ENCODE measurements at places on chromosomes 3 and 15.
A peak's percentile ranks its signal among the peaks of the same experiment; 100 is the strongest.

GRCh38 chr3:142876417-142876816 is 12.5 kb downstream of the PCOLCE2 start:
- DNase-seq = no peak

DNA sequence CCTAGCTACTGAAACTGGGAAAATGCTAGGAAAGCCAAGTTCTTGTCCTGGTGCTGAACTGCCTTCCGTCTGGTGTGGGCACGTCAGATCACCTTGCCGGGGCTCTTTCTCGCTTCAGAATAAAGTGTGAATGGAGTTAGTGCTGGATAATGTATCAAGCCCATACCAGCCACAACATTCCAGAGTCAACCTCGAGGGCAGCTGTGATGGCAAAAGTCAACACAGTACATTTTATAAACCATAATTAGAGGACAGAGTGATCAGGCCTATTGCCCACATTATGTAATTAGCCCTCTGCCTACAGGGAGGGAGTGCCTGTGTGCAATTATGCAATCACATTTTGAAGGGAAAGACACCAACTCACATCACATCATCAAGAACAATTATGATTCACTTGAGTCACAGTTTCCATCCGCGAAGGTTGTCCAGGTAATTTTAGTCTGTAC is 165.2 kb downstream of the RORA start:
- DNase-seq = no peak

GRCh38 chr3:193960487-193961274 is 175.3 kb upstream of the HES1 start:
- no peak for DNase-seq

- DNase-seq = no peak
These were observed 103.9 kb downstream of the FBN1 start for GRCh38 chr15:48541341-48542278.

DNA sequence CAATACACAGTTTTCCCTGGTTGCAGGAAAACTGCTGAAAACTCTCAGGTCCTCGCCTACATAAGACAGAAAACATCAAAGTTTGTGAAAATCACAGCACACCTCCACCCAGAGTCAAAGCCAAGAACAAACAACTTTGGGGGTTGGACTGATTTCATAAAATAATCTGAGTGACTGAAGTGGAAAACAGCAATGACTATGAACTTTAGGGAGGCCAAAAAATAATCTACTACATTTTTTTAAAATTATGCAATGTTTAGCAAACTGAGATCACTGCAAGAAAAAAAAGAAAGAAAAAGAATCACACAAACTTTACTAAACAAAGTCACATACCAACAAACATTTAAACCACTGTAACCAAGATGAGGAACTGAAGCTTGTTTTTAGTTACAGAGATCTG is 15.9 kb upstream of the FOXP1 start:
- no peak for DNase-seq

- no peak for DNase-seq
These were observed 95.5 kb downstream of the MBNL1 start for GRCh38 chr3:152364237-152364636.

- no peak for DNase-seq
These were observed 32.9 kb downstream of the TIMP4 start for GRCh38 chr3:12125772-12126171.

DNA sequence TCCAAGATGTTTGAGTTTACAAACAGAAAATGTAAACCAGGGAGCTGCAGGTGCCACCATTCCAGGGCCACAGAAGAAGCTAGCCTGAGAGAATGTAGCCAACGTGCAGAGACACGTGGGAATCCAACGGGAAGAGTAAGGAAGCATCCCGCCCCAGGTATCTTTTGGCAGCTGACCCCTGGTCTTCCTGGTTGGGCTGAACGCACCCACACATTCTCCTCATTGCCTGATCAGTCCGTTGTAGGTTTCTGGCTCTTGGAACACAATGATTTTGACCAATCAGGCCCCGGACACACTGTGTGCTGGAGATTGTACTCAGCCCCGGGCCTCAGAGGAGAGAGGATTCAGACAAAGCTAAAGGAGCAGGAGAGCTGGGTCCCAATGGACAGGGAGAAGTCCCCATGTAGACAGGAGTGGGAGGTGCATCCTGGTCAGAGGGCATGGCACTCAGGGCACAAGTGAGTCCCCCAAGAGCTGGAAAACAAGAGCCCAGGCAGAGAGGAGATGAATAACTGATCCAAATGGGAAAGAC is 102.3 kb downstream of the TPRA1 start:
- no peak for DNase-seq

DNA sequence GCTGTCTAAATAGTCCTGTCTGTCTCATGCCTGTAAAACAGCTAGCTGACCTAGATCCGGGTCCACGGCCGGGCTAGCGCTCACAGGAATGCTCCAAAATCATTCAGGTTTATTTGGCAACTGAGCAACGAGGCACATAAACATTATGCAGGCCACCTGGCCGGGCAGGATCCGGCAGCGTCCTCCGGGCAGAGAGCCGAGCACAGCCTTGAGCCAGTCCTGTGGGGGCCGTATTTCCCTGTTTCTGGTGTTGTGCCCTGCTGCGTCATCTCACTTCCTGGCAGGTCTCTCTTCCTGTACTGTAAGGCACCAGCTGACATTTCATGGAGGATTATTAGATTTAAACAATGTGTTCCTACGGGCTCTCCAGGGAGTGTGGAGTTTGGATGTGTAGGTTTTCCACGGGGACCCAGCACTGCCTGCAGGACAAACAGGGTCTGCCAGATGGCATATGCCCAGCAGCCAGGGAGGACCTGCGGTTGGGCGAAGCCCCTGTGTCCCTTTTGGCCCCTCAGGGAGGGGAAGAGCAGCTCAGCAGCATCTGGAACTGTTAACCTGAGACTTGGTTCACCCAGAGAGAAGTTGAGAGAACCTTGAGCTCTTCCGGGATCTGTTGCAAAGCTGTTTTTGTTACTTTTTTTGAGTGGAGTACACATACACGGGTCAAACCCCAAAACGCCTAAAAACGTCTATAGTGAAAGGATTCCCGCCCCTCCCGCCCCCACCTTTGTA is 16.6 kb upstream of the LRRK1 start:
- no peak for DNase-seq

- no peak for DNase-seq
These were observed 91.1 kb downstream of the TOP2B start for GRCh38 chr3:25573386-25574171.

- DNase-seq = no peak
These were observed 52.5 kb downstream of the FOXP1 start for GRCh38 chr3:71530903-71531530.

DNA sequence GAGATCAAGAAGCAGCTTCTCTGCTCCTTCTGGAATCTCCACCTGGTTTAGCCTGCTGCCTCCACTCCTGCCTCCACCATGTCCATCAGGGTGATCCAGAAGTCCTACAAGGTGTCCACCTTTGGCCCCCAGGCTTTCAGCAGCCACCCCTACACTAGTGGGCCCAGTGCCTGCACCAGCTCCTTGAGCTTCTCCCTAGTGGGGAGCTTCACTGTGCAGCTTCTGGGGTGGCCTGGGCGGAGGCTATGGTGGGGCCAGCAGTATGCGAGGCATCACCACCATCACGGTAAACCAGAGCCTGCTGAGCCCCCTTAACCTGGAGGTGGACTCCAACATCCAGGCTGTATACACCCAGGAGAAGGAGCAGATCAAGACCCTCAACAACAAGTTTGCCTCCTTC is 2.4 kb upstream of the KPNA4 start:
- no peak for DNase-seq

GRCh38 chr15:80152896-80153876 is at the start of gene FAH:
TSS of gene FAH (plus strand) at chr15:80152999. CDS start at chr15:80153055, 56 bp downstream.
- peak; percentile 64 for DNase-seq

DNA sequence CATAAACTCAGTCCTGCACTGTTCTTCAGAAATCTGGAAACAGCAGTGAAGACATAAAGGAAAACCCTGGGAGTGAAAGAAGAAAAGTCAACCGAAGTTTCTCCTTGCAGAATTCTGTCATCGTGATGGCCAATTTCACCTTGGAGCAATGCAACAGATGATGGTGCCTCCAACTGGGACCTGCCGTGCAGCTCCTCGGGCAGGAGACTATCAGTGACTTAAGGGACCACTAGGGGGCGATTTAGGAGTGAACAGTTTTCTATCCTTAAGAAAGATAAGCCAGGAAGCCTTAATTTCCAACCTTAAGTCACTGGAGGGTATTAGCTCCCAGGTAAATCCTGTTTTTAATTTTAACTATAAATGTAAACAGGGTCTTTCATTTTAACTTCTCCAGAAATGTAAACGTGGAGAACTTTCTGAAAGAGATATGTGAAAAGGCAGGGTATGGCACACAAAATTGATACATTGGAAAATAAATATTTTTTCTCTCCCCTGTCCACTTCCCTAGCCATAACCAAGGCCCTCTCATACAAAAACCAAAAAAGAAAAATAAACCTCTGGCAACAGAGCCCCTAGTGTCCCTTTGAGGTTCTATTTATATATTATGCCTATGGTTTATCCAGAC is 116.3 kb downstream of the PDZRN3 start:
- peak; percentile 33 for DNase-seq

- DNase-seq = no peak
These were observed 92.2 kb downstream of the USP13 start for GRCh38 chr3:179745079-179745478.

DNA sequence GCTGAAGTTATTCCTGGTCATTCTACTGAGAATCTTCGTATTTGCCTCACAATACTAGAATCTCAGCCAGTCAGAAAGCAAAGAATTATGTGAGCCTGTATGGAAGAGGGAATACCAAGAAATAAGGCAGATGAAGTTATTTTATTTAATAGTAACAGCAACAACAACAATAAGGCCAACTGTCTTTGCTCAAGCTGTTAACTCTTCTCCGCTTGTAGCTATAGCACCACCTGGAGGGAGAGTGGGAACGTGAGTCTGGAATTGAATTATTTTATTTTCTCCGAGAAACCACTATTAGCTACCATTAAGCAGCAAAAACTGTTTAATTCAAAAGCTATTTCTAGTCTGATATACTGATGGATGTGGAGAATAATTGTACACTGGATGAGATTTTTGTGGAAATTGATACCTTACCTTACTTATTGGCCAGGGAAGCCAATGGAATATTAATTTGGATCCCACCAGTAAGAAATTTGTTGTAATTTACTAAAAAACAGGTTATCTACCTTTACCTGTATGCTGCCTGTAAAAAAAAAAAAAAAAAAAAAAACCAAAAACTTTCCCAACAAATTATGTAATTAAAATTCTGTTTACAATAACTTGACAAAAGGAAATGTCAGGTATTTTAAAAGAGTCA is 50.1 kb downstream of the CALML4 start:
- peak; percentile 8 for DNase-seq

- no peak for DNase-seq
These were observed 6.7 kb downstream of the PARP14 start for GRCh38 chr3:122687298-122687697.

GRCh38 chr3:76495216-76495615 is 544.7 kb upstream of the ROBO2 start:
- no peak for DNase-seq

DNA sequence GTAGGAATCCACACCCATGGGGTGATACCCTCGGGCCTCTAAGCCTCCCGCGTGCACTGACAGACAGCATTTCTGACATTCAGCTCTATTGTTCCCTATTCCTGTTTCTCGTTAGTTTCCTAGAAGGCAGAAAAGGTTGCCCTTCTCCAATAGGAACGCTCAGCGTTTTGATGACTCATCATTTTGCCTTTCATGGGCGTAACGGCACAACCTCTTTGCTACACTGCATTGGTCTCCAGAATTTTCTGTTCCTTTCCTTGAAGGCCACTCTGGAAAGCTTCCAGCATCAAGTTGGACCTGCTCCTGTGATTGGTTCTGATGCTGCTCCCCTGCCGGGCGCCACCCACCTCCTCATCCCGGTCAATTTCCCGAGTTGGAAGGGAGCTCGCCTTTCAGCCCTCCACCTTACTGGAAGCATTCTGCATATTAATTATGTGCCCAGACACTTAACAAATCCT is 13.0 kb upstream of the TNK2 start:
- no peak for DNase-seq

Measured in activated CD4-positive, alpha-beta T cell treated with anti-CD3 and anti-CD28 coated beads, Interleukin-2, amount 50 U/mL, for 16 hours (primary cell).